Activated CD8-positive, alpha-beta T cell treated with anti-CD3 and anti-CD28 coated beads, Interleukin-2, amount 10 ng/mL, durations not matched to agents 7 days and 5 days (primary cell): ENCODE measurements at places on chromosomes 13 and 19. TPM values are rescaled to one million over a fixed set of nuclear protein-coding genes. Genes with fewer than 3 reads are reported as not detected.
A peak's percentile ranks its signal among the peaks of the same experiment; 100 is the strongest.

DNA sequence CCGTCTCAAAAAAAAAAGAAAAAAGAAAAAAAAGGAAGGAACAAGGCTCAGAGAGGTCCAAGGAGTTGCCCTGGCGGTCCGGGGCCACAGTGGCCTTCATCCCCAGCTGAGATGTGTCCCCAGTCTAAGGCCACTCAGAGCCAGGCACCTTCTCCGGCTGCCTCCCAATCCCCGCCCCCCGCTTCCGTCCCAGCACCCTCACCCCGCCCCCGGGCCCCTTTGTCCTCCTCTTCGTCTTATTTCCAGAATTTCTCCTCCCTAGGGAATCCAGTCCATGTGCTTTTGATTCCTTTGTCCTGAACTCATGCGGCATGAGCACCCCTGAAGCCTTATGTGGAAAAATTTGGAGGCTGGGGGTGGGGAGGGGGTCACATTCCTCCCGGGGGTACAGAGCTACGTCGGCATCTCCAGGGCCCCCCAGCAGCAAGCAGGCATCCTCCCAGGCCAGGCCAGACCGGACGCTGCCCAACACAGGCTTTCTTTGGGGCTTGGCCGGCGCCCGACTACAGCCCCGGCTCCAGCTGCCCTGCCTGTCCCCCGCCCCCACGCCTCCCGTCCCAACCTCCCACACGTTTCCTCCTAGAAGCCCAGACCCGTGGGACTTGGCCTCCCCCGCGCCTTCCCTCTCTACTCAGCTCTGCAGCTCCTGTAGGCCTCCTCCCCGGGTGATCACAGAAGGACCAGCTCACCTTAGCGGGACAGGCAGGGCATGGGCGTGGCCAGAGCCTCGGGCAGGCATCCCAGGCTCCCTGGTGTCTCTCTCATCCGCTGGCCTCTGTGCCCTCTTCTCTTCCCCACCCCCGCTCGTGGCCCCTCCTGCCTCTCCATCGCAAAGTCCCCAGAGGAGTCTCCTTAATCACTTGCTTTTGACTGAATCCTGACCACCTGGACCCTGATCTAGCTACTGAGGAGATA, 17.8 kb upstream of the ADGRE5 start:
- no peaks in the 10 kb centered on the region for H3K36me3 ChIP-seq
- H3K27me3 ChIP-seq: no peaks in the 10 kb centered on the region
- H3K27ac ChIP-seq: peak overlapping the region; percentile 95
- peaks cover 61% of the 10 kb centered on the region for H3K4me1 ChIP-seq
- peak overlapping the region; percentile 87 for H3K4me3 ChIP-seq

GRCh38 chr19:8654591-8655339, 24.3 kb downstream of the NFILZ start:
- H3K36me3 ChIP-seq: no peaks in the 10 kb centered on the region
- H3K27ac ChIP-seq: peak overlapping the region; percentile 66
- H3K4me1 ChIP-seq: peaks cover 32% of the 10 kb centered on the region
- peak overlapping the region; percentile 55 for H3K4me3 ChIP-seq

Gene LYL1
- total RNA-seq: 3.3 TPM

Gene TMEM145
- total RNA-seq: not detected

- no peak for DNase-seq
- H3K36me3 ChIP-seq: no peaks in the 10 kb centered on the region
- H3K4me3 ChIP-seq: no peak overlapping the region
- no peak overlapping the region for H3K27ac ChIP-seq
- no peaks in the 10 kb centered on the region for H3K27me3 ChIP-seq
Measured at GRCh38 chr13:31719214-31719613, 20.1 kb upstream of the RXFP2 start.

DNA sequence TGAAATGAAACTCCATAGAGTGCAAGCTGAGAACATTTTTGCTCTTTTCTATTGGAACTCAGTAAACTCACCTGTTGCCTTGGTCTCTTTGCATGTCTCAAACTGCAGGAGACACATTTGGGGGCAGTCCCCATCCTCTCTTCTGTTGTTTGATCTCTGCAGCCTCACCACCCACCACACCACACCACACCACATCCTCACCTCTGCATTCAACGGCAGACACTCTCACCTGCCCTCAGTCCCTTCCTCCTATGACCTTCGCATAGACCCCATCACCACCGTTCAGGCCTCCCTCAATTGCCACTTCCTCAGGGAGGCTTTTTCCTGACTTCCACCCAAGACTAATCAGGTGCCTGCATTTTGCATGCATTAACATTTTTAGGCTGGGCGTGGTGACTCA, 14.4 kb upstream of the TPM4 start:
- no peaks in the 10 kb centered on the region for H3K36me3 ChIP-seq
- peaks cover 33% of the 10 kb centered on the region for H3K4me1 ChIP-seq
- peak overlapping the region; percentile 13 for H3K4me3 ChIP-seq
- peaks cover 12% of the 10 kb centered on the region for H3K27me3 ChIP-seq

DNA sequence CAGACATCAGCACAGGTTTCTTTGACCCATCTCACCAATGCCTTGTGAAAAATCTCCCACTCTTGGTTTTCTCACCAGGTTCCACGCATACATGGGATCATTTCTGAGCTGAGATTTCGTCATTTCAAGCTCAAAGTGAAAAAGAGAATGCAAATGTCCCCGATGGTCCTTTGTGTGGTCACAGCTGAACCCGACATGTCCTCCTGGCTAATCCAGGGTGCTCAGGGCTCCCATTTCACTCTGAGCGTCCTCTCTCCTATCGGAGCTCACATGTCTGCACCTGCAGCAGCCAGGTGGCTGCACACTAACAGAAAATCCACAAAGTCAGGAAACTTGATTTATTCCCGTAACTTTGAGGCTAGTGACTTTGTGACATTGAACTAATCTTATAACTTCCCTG, 9.3 kb upstream of the CEACAM3 start:
- no peak overlapping the region for H3K27ac ChIP-seq
- H3K27me3 ChIP-seq: peaks cover 25% of the 10 kb centered on the region
- H3K4me3 ChIP-seq: no peak overlapping the region
- no peaks in the 10 kb centered on the region for H3K36me3 ChIP-seq
- no peak for DNase-seq

Gene ARL11
- 1.9 TPM for total RNA-seq

Gene OR10H4
- not detected for total RNA-seq

- H3K36me3 ChIP-seq: no peaks in the 10 kb centered on the region
- H3K27me3 ChIP-seq: peaks cover 36% of the 10 kb centered on the region
- DNase-seq: no peak
- no peaks in the 10 kb centered on the region for H3K4me1 ChIP-seq
- no peak overlapping the region for H3K27ac ChIP-seq
Measured at GRCh38 chr19:19214159-19214490, 2.4 kb downstream of the NCAN start.

Gene ZNF98
- not detected for total RNA-seq

- no peak overlapping the region for H3K27ac ChIP-seq
- no peak overlapping the region for H3K4me3 ChIP-seq
- DNase-seq: no peak
- no peaks in the 10 kb centered on the region for H3K36me3 ChIP-seq
- no peaks in the 10 kb centered on the region for H3K4me1 ChIP-seq
Measured at GRCh38 chr13:45705918-45706317, 3.8 kb downstream of the CBY2 start.

Gene NTF4
- total RNA-seq: not detected

DNA sequence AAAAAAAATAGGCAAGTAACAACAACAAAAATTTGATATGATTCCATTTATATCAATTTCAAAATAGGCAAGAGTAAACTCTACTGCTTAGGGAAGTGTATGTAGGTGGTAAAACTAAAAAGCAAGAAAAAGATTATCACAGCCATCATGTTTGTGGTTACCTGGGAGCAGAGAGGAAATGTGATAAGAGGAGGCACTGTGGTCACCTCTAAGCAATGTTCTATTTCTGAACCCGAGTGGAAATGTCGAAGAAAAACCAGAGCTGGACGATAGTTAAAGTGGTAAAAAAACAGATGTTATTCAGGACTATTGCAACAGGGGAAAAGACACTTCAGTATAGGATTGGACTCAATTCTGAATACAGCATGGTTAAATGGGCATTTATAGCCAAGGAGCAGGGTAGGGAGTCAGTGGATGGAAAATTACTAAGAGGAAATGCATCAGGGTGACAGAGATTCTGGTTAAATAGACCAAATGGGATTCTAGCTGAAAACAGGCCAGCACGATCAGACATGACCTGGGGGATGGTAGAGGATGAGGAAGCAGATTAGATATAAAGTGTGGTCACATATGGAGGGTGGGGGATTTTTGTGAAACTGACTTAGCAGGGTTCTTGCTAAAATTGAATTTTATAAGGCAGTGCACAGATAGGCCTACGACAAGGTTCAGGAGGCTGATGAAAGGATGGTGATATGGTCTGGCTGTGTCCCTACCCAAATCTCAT, 6.0 kb upstream of the TEX30 start:
- H3K4me1 ChIP-seq: peaks cover 53% of the 10 kb centered on the region
- H3K4me3 ChIP-seq: peak overlapping the region; percentile 67
- H3K36me3 ChIP-seq: peaks cover 37% of the 10 kb centered on the region
- peak overlapping the region; percentile 99 for H3K27ac ChIP-seq
- DNase-seq: peak; percentile 51

Gene ZNF324B
- total RNA-seq: 10.6 TPM

DNA sequence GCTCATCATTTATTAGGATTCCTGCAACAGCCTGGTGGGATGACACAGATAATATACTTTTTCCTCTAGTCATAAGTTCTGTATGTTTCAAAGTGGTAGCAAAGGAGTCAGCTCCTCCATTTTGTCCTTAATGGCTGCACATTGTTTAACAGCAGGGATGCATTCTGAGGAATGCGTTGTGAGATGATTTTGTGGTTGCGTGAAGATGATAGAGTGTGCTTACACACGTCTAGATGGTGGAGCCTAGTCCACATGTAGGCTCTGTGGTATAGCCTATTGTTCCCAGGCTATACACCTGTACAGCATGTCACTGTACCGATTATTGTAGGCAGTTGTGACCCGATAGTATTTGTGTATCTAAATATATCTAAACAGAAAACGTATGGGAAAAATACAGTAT, 4.6 kb downstream of the SMARCA4 start:
- no peaks in the 10 kb centered on the region for H3K27me3 ChIP-seq
- DNase-seq: no peak
- H3K4me3 ChIP-seq: no peak overlapping the region
- peaks cover 5% of the 10 kb centered on the region for H3K36me3 ChIP-seq
- no peak overlapping the region for H3K27ac ChIP-seq
- H3K4me1 ChIP-seq: peaks cover 51% of the 10 kb centered on the region

Gene RANBP3
- total RNA-seq: 82.2 TPM

DNA sequence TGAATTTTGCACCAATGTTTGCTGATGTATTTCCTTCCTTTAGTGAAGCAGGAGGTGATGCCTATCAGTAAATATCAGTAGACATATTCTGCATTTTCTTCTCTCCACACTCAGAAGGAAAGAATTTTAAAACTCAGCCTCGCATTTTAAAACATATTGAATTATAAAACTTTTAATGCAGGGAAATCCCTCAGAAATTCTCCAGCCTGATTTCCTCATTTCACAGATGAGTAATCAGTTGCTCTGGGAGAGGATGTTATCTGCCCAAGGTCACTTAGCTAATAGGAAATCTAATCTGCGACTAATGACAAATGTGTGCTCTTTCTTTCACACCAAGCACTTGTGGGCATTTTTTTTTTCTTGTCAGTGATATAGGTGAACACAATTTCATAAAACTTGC, 320.6 kb downstream of the ITGBL1 start:
- no peaks in the 10 kb centered on the region for H3K27me3 ChIP-seq
- DNase-seq: no peak
- H3K36me3 ChIP-seq: no peaks in the 10 kb centered on the region
- H3K4me3 ChIP-seq: no peak overlapping the region
- H3K4me1 ChIP-seq: no peaks in the 10 kb centered on the region

DNA sequence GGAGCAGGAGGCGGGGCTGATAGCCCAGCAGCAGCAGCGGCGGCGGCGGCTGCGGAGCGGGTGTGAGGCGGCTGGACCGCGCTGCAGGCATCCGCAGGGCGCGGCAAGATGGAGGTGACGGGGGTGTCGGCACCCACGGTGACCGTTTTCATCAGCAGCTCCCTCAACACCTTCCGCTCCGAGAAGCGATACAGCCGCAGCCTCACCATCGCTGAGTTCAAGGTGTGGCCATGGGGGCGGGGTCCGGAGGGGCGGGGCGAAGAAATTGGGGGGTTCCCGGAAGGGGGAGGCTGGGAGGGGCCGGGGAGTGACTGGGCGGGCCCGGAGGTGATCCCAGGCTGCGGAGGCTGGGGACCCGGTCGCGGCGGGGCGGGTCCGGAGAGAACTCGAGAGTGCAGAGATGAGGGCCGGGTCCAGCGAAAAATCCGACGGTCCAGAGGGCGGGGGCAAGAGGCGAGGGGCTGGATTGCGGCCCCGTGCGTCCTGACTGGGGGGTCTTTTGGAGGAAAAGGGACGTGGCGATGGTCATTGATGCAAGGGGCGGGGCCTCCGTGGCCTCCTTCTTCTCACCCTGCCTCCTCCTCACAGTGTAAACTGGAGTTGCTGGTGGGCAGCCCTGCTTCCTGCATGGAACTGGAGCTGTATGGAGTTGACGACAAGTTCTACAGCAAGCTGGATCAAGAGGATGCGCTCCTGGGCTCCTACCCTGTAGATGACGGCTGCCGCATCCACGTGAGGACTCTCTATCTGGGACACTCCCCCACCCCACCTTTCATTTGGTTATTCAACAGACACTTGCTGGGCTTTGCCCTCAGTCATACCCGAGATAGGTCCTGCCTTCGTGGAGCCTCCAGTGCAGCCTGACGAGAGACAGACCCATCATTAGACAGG, at the start of gene TBCB:
Gene TBCB (plus strand): TSS at position 16 of the 891 bp plus-strand sequence. CDS start 93 bp downstream, at position 109.
- H3K36me3 ChIP-seq: peaks cover 46% of the 10 kb centered on the region
- H3K4me3 ChIP-seq: peak within 1 kb of the TSS; percentile 90
- H3K27me3 ChIP-seq: no peaks in the 10 kb centered on the region
- peak within 1 kb of the TSS; percentile 98 for H3K27ac ChIP-seq
- peak; percentile 92 for DNase-seq

Gene ZNF426
- 14.6 TPM for total RNA-seq

GRCh38 chr19:5889288-5889971, 14.2 kb downstream of the NDUFA11 start:
- no peak overlapping the region for H3K4me3 ChIP-seq
- H3K27ac ChIP-seq: no peak overlapping the region

Gene PRR12
- total RNA-seq: 39.9 TPM

- peak overlapping the region; percentile 46 for H3K27ac ChIP-seq
- H3K27me3 ChIP-seq: no peaks in the 10 kb centered on the region
- no peak for DNase-seq
- H3K36me3 ChIP-seq: peaks cover 35% of the 10 kb centered on the region
- peaks cover 9% of the 10 kb centered on the region for H3K4me1 ChIP-seq
- no peak overlapping the region for H3K4me3 ChIP-seq
Measured at GRCh38 chr19:11444059-11444458, 8.6 kb downstream of the PRKCSH start.

GRCh38 chr19:11452620-11453310, 17.3 kb downstream of the PRKCSH start:
- H3K4me3 ChIP-seq: no peak overlapping the region
- no peaks in the 10 kb centered on the region for H3K27me3 ChIP-seq
- no peaks in the 10 kb centered on the region for H3K4me1 ChIP-seq
- no peak for DNase-seq
- no peak overlapping the region for H3K27ac ChIP-seq

Gene CNN1
- not detected for total RNA-seq

DNA sequence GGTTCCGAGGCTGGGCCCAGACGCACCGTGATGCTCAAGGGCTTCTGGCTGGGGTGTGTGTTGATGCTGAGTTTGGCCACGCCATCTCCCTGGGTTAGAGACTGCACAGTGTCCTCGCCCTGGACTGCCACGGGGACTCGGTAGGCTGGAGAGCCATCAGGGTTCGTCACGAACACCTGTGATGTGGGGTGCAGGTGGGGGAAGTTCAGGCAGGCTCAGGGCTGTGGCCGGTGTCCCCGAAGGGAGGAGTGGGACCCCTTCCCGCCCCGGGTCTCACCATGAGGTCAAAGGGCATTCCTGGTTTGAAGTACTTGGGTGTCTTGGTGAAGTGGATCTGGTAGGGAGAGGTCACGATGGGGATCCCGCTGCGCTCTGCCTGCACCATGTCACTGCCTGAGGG, 8.2 kb downstream of the C3 start:
- no peak overlapping the region for H3K27ac ChIP-seq
- no peak overlapping the region for H3K4me3 ChIP-seq
- no peaks in the 10 kb centered on the region for H3K36me3 ChIP-seq
